ENCODE measurements at places on chromosomes 4 and X.

DNA sequence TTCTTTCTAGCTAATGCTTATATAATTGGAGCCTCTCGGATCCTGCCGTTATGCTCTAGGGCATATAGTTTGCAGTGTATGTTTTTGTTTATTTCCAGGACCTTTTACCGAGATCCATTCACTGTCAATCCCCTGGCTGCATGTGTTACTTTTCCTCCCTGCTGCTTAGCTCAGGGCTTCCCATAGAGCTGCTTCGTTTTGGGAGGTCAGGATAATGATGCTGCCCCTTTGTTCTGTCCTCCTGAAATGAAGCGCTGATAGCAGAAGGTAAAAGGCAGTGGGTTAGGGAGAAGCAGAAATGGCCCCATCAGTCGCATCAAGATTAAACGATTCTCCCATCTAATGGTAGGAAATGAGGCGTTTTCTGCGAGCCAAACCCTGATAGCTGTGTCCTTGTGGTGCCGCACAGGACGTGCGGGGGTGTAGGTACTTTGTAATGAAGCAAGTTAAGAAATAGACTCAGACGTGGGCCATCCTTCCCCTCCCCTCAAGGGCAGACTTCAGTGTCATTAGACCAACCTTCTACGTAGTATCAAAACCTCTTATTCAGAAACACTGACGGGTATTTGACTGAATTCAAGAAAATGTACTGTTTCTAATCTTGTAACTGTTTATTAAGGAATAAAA lies 37.3 kb downstream of the AFF2 start:
- no peak for DNase-seq

DNA sequence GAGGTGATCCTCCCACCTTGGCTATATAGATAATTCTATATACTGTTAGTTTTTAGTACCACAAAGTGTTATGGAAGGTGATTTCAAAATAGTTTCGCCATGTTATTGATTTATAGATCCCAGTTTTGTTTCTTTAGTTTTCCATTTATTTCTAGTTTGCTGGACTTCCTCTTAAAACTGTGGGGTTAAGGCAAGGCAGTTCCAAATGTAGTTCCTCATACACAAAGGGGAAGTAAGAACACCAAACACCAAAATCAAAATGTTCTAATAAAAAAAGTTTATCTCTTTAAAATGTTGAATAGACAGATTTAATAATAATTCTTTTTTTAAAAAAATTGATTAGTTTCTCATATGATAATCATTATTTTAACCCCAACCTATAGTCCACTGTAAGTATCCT lies 6.8 kb upstream of the CISD2 start:
- DNase-seq = no peak

DNA sequence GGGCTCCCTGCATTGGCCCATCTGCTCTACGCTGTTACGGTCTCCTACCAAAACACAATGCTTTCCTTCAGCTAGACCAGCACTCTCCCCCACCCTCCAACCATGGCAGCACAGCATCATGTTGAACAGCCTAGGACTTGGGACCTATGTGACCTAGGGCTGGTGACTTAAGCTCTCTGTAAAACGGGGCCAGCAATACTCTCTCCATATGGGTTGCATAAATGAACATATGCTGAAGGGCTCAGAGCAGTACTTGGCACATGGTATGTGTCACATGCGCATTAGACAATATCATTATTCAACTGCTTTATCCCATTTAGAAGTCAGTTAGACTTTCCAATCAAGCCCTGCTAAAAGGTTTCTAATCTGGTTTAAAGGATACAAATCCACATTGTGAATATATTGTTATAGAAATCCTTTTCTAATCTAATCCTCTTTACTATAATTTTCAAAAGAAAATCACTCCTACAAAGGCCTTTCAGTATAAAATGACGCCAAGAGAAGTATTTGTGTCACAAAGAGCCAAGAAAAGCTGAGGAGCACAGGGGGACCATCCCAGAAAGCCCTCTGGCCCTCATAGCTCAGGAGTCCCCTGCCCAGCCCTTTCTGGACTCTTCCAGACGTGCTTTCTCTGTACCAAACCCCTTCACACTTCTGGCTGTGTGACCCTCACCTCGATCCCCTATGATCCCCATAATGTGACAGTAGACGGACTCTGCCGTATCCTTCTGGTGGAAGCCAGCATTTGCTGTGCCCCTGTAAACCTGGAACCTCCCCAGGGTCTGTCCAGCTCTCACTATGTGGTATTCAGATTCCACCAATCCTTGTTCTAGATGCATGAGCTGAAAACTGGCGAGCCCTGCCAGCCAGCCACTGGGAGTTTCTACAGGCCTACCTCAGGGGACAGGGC lies 42.3 kb downstream of the NSG1 start:
- no peak for DNase-seq

GRCh38 chr4:145196747-145197146 lies 16.4 kb upstream of the OTUD4 start:
- no peak for DNase-seq

DNA sequence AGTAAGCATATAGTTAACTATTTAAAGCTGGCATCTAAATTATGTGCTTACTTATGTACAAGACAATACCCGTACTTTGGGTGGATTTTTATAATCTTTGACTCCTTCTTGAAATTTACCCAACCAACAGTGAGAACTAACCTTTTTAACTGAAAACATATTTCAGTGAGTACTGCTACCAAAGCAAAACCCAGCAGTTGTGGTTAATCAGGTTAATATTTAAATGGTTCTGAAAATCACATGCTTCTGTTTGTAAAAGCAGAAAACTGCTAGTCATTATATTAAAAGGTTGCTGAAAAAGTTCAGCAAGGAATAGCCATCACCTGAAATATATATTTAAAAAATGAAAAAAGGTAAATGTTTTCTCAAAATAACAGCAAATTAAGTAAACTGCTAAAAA lies 20.0 kb downstream of the UBE2D3 start:
- DNase-seq = no peak
